ENCODE measurements at places on chromosomes 4 and X. TPM values are rescaled to one million over a fixed set of nuclear protein-coding genes. Genes with fewer than 3 reads are reported as not detected.
A peak's percentile ranks its signal among the peaks of the same experiment; 100 is the strongest.

DNA sequence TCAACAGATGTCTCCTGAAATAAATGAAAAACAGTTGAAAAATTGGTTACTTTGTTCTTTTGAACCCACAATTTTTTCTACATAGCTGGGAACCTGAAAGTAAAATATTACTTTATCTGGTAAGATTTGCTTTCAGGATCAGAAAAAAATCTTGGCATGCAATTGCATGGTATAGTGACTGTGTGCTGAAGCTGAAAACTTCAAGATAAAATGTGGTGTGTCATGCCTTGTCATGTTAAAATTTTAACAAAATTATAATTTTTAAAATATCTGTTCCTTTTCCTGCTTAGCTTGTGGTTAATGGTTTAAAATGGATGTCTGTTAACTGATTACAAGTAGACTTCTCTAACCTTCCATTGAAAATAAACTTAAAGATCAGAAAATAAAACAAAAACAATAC lies 904.8 kb downstream of the PDHA2 start:
- DNase-seq: no peak

GRCh38 chrX:3141031-3141430 lies 99.8 kb downstream of the ARSF start:
- no peak for DNase-seq

Gene LPAR4
- not detected for total RNA-seq

GRCh38 chr4:71602289-71602900 lies 181.5 kb downstream of the GC start:
- no peak for DNase-seq

Gene PCDH19
- not detected for total RNA-seq

Gene MAP3K15
- total RNA-seq: 1.8 TPM

Gene CTAG2
- not detected for total RNA-seq

GRCh38 chr4:156248917-156249316 lies 295.3 kb upstream of the CTSO start:
- DNase-seq: no peak

Gene CENPE
- total RNA-seq: 39.0 TPM

Gene DMRTC1
- not detected for total RNA-seq

- DNase-seq: peak; percentile 6
Observed at GRCh38 chrX:117985241-117985640, 131.4 kb downstream of the KLHL13 start.

GRCh38 chr4:134426821-134427220 lies 225.2 kb upstream of the PABPC4L start:
- DNase-seq: no peak

DNA sequence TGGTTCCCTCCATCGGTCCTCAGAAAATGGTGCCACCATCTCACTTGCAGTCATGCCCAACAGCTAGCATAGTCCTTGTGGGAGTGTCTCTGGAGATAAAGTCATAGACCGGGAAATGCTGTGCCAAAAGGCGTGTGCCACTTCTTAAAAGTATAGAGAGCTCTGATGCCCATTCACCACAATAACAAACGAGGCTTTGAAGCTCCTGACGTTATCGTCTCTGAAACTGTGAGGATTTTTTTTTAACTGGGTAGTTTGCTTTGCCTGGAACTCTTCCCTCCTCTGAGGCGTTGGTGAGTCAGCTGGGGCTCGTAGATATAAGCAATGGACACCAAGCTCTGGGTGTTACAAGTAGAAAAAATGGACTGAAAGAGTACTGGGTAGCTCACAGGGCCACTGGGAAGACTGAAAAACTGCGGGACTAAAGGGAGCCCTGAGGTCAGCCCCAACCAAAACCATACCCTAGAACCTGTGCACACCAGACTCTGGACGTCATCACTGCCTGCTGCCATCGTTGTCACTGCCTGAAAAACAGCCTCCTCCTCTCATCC lies 89.4 kb upstream of the TRIM2 start:
- peak; percentile 79 for DNase-seq

- DNase-seq: no peak
Observed at GRCh38 chrX:153686711-153687110, 1.0 kb upstream of the SLC6A8 start.

GRCh38 chr4:105936901-105937300 lies 41.6 kb downstream of the NPNT start:
- DNase-seq: no peak

GRCh38 chrX:47864785-47865184 lies 28.1 kb downstream of the ZNF81 start:
- DNase-seq: no peak

DNA sequence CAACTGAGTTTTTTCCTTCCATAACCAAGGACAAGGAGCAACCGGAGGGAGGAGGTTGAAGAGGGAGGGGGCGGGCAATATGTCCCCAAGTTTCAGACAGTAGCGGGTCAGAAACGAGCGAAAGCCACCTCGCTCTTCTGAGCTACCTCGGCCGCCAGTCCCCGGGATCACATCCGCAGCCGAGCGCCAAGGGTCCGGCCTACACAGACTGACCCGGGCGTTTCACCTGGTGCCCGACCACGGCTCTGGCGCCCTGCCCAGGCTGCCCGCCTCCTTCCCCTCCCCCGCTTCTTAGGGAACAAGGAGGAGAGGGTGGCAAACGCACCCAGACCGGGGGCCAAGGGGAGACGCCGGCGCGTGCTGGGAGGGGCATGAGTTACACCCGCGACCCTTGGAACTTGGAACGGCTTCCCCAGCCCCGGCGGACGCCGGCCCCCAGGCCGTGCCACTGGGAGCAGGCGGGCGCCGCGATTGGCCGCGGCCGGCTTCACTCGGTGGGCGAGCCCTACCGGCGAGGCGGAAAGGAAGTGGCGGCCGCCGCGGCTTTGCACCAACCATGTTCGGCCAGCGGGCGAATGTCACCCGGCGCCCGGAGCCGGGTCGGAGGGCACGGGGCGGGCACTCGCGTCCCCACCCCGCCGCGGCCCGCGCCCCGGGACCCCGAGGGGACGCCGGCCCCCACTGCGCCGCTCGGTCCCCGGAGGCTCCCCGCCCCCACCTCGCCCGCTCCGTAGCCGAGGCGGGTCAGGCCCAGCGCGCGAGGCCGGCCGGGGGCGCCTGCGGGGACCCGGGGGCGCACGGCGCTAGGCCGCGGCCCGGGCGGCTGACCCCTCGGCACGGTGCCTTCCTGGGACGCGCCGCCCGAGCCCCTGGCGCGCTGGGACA lies 1.5 kb downstream of the IRF2 start:
- peak; percentile 72 for DNase-seq

Data from activated CD8-positive, alpha-beta T cell treated with anti-CD3 and anti-CD28 coated beads for 36 hours (primary cell).